ENCODE measurements at places on chromosomes 11 and 22. TPM values are rescaled to one million over a fixed set of nuclear protein-coding genes. Genes with fewer than 3 reads are reported as not detected.

C11orf86 gene
- 1.2 TPM for total RNA-seq

PAX6 gene
- 0.30 TPM for total RNA-seq

DKK3 gene
- total RNA-seq: 30.2 TPM

SAA2 gene
- not detected for total RNA-seq

DDI1 gene
- total RNA-seq: not detected

- DNase-seq: no peak
- H3K4me1 ChIP-seq: peaks cover 21% of the 10 kb centered on the region
- peaks cover 16% of the 10 kb centered on the region for H3K27me3 ChIP-seq
- H3K27ac ChIP-seq: no peak overlapping the region
These were observed 30.6 kb upstream of the ATXN10 start for GRCh38 chr22:45640941-45641621.

- peak overlapping the region; percentile 93 for H3K4me3 ChIP-seq
- DNase-seq: no peak
- H3K27ac ChIP-seq: peak overlapping the region; percentile 75
- 0 out of 2 replicates have a peak, but pooled peaks cover 2% of the 10 kb centered on the region for H3K4me1 ChIP-seq
- no peaks in the 10 kb centered on the region for H3K27me3 ChIP-seq
These were observed 631 bp upstream of the C22orf39 start for GRCh38 chr22:19448076-19448607.

GRCh38 chr11:68683536-68684384 lies 584 bp upstream of the GAL start:
- H3K4me1 ChIP-seq: peaks cover 13% of the 10 kb centered on the region
- no peak overlapping the region for H3K27ac ChIP-seq
- DNase-seq: no peak
- H3K27me3 ChIP-seq: peaks cover 11% of the 10 kb centered on the region
- peak overlapping the region; percentile 57 for H3K4me3 ChIP-seq

DNA sequence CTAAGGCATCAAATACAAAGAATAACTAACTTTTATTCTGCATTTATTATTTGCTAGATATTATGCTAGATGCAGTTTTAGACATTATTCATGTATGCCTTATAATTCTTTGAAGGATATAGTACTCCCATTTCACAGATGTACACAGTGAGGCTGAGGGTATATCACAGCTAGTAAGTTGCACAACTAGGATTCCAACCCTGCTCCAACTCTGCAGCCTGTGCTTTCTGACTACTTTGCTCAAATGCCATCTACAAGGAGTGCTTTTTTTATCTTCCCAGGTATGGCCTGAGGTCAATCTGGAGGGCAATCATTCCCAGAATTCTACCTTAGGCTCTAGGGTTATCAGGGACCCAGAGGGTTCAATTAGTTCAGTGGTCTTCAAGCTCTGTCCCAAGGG lies 28.4 kb downstream of the NUP160 start:
- DNase-seq: no peak
- H3K27me3 ChIP-seq: no peaks in the 10 kb centered on the region
- no peak overlapping the region for H3K27ac ChIP-seq
- no peaks in the 10 kb centered on the region for H3K4me1 ChIP-seq
- H3K4me3 ChIP-seq: no peak overlapping the region

- H3K36me3 ChIP-seq: no peaks in the 10 kb centered on the region
- no peaks in the 10 kb centered on the region for H3K4me1 ChIP-seq
- no peak overlapping the region for H3K27ac ChIP-seq
- DNase-seq: no peak
These were observed 658.7 kb downstream of the JRKL start for GRCh38 chr11:97048481-97048880.

DNA sequence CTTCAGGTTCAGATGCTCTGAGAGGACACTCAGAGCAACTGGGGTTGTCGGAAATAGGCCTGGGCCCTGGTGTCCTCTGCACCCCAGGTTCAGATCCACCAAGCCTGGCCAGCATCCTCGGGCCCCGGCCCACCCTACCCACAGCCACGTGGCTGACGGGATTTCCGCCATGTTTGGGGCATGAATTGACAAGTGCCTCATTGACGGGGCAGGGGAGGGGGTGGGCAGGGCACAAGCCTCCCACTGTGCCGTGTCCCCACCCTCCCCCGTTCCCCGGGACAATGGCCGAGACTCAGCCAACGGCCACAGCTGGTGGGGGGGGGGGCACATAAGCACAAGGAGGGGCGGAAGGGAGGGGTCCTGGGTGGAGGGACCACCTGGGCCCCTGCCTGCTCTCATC lies 8.5 kb downstream of the MYRF start:
- H3K36me3 ChIP-seq: no peaks in the 10 kb centered on the region
- H3K4me1 ChIP-seq: peaks cover 20% of the 10 kb centered on the region
- no peak overlapping the region for H3K4me3 ChIP-seq
- DNase-seq: no peak

GRCh38 chr11:2590965-2591754 lies 108.6 kb downstream of the KCNQ1OT1 start:
- H3K4me3 ChIP-seq: no peak overlapping the region
- peaks cover 96% of the 10 kb centered on the region for H3K27me3 ChIP-seq
- H3K4me1 ChIP-seq: no peaks in the 10 kb centered on the region
- no peak overlapping the region for H3K27ac ChIP-seq

Measured in H1 (cell line).